ENCODE measurements at places on chromosomes 2 and 18.
A peak's percentile ranks its signal among the peaks of the same experiment; 100 is the strongest.

- DNase-seq: peak; percentile 40
Observed at GRCh38 chr2:20224716-20225293, at the start of gene SDC1. TSS of gene SDC1 (minus strand) at chr2:20225130. CDS start at chr2:20224867, 263 bp downstream.

- DNase-seq: no peak
Observed at GRCh38 chr2:232900811-232901735, 31.0 kb downstream of the SNORC start.

GRCh38 chr2:206558492-206558891, 83.8 kb upstream of the FAM237A start:
- DNase-seq: no peak

DNA sequence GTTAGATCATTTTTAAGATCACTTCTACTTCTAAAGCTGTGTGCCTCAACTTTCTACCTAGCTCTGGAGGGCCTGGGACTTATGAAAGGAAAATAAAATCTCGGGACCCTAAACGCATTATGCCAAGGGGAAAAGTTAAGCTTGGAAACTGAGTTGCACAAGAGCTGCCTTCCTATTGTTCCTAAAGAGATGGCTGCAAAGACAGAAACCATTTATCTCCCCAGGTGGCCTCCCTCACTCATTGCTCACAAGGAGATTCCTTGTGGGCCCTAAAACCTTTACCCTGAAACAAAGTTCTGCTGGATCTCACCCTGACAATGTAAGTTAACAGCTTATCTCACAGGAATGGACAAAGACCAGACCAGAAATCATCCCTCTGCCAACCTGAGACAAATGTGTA, 26.8 kb downstream of the TUBB6 start:
- no peak for DNase-seq

- DNase-seq: no peak
Observed at GRCh38 chr18:36379435-36379984, 82.0 kb downstream of the FHOD3 start.

Measured in muscle of arm (tissue), 14 donors.